Osteocyte (in vitro differentiated cells): ENCODE measurements at places on chromosomes 11 and 22. TPM values are rescaled to one million over a fixed set of nuclear protein-coding genes. Genes with fewer than 3 reads are reported as not detected.

DNA sequence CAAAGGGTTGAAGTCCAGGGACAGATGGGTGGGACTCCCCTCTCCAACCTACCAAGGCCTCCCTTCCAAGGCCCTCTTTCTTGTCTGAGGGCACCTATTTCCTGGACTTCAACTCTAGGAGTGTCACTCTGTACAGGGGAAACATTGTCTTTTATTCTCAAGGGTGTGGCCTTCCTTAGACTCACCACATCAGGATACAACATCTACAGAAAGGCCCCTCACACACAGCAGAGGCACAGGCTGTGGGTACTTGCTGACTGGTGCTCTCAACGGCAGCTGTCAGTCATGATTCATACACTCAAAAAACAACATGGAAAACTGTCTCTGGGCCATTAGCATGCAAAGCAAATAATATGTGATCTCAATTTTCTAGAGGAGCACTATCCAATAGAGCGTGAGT lies 78.0 kb downstream of the RCN1 start:
- no peak for DNase-seq
- H3K27ac ChIP-seq: no peak overlapping the region
- H3K4me1 ChIP-seq: no peaks in the 10 kb centered on the region
- H3K4me3 ChIP-seq: no peak overlapping the region
- peaks cover 51% of the 10 kb centered on the region for H3K27me3 ChIP-seq

DNA sequence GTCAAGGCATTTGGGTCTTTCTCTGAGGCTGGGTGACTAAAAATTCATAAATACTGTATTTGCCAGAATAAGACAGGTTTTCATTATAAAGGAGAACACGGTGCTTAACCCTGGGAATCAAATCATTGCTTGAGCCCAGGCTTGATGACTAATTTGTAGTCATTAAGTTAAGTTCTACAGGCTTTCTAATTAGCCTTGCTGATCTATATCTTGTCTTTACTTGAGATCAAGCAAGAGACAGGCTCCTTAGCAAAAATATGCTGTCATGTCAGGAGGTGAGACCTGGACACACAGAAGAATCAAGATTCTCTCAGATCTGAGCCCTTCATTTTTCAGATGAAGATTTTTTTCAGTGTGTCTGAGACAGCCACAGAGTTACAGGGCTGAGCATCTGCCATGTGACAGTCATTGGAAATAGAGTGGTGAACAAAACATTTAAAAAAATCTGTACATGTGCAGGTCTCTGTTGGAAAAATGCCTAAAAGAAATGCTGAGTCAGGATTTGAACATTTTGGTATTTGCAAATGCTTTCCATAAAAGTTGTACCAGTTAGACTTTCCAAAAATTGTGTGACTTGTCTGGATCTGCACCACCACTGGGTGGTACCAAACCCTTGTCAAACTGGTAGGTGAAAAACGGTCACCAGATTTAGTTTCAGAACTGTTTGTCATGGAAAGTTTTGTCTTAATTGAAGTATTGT lies 14.6 kb downstream of the ACAT1 start:
- peaks cover 40% of the 10 kb centered on the region for H3K36me3 ChIP-seq
- no peak overlapping the region for H3K4me3 ChIP-seq
- no peaks in the 10 kb centered on the region for H3K27me3 ChIP-seq
- no peak for DNase-seq

DNA sequence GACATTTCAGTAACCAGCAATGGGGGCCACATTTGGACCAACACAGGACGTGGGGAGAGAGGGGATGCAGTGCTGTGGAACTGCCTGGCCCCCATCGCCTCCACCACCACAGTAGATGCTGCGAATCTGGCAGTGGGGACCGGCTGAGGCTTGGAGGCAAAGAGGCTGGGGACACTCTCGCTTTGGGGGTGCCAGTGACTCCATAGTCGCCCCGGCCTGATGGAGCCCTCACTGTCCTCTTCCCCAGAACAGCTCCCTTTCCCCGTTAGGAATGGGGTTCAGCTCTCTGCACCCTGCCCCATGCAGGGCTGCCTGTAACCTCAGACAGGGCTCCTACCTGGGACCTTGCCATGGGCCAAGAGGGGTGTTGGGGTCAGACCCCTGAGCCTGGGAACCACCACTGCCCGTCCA lies 1.8 kb upstream of the MUC2 start:
- no peak for DNase-seq
- H3K4me1 ChIP-seq: peaks cover 2% of the 10 kb centered on the region
- peaks cover 9% of the 10 kb centered on the region for H3K27me3 ChIP-seq
- no peaks in the 10 kb centered on the region for H3K36me3 ChIP-seq
- no peak overlapping the region for H3K4me3 ChIP-seq

- no peak overlapping the region for H3K4me3 ChIP-seq
- no peaks in the 10 kb centered on the region for H3K27me3 ChIP-seq
- H3K4me1 ChIP-seq: peaks cover 53% of the 10 kb centered on the region
- H3K36me3 ChIP-seq: no peaks in the 10 kb centered on the region
- H3K27ac ChIP-seq: no peak overlapping the region
Measured at GRCh38 chr11:33696411-33696810, 4.2 kb downstream of the C11orf91 start.

DNA sequence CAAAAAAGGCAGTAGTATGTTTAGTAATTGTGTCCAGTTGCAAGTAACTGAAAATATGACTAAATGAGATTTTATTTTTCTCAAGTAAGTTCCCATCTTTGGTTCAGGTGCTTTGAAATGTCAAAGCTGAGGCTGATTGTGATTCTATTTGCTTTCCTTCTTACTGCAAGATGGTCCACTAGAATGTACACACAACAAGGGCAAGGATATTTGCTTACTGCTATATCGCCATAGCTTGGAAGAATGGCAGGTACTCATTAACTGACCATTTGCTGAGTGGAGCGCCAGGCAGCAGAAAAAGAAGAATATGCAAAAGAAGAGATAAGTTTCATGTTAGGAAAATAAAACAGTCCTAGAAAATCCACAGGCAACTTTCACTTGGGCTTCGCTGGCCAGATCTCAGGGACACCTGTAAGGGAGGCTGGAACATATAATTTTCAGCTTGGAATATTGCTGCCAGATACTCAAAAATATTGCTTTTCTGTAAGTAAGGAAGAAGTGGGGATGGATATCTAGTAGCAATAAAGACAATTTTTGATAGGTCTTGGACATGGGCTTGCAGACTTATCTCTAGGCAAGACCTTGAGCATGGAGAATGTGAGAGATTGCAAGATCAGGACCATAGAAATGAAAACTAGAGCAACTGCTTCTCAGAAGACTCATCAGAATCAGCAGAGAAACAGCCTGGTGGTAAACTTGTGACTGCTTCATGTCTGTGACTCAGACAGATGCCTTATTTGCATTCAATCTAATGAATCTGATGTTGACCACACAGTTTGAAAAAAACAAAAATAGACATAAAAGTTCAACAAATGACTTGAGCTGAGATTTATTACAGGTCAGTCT lies 44.8 kb upstream of the OR9Q1 start:
- H3K36me3 ChIP-seq: no peaks in the 10 kb centered on the region
- no peak overlapping the region for H3K27ac ChIP-seq
- H3K27me3 ChIP-seq: peaks cover 14% of the 10 kb centered on the region
- H3K4me3 ChIP-seq: no peak overlapping the region
- H3K4me1 ChIP-seq: no peaks in the 10 kb centered on the region
- DNase-seq: no peak

GRCh38 chr22:50523458-50523805 lies 2.0 kb downstream of the SCO2 start:
- no peak for DNase-seq
- H3K27me3 ChIP-seq: no peaks in the 10 kb centered on the region
- H3K27ac ChIP-seq: no peak overlapping the region
- peak overlapping the region; percentile 20 for H3K4me3 ChIP-seq
- H3K36me3 ChIP-seq: peaks cover 9% of the 10 kb centered on the region
- H3K4me1 ChIP-seq: peaks cover 24% of the 10 kb centered on the region

DNA sequence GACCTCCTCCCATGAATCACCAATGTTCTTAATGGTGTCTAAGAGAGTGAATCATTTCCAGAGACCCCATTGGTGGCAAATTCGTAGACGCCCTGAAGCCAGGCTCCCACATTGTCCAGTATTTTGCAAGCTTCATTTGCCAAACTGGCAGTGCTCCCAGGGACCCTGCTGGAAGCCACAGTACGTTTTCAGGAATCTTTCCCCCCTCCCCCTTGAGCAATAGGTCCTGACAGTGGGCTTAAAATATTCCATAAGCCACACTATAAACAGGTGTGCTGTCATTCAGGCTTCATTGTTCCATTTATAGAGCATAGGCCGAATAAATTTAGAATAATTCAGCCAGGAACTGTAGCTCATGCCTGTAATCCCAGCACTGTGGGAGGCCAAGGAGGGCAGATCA lies 125.3 kb downstream of the MORC2 start:
- H3K27ac ChIP-seq: no peak overlapping the region
- H3K36me3 ChIP-seq: no peaks in the 10 kb centered on the region
- peaks cover 7% of the 10 kb centered on the region for H3K27me3 ChIP-seq
- H3K4me3 ChIP-seq: no peak overlapping the region

IFITM5 gene
- not detected in 2 replicates for total RNA-seq

GP1BB gene
- total RNA-seq: 28.6 and 34.1 TPM in 2 replicates
